ENCODE measurements at places on chromosomes 2 and 18.

GRCh38 chr2:187390891-187391290 lies 57.2 kb downstream of the CALCRL start:
- peak; percentile 86 for DNase-seq

GRCh38 chr18:79452190-79452990 lies 56.7 kb downstream of the NFATC1 start:
- DNase-seq: no peak

DNA sequence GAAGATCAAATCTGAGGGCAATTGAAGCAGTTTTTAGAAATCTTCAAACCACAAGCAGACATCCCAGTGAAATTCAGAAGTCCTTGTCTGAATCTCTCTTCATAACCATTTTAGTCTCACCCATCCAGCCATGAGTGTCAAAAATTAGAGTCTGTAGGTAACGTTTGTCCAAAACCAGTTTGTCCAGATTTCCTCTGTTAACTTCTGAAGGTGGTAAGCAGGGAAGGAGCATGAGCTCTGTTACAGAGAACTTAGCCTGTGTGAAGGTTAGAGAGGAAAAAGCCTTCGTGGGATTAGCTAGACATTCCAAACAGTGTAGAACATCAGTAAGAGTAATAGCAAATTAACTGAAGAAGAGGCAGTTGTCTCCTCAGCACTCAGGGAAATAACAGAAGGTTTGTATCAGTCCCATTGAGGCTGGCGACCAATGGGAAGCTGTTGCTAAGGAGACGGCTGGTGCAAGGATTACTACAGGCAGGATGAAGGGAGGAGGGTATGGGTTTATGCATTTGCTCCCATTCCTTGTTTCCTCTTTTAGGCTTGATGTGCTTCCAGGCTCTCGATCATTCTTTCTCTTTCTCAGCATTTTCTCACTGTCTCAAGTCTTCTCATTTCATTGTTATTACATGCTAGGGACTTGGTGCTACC lies 8.7 kb upstream of the GPR155 start:
- no peak for DNase-seq

DNA sequence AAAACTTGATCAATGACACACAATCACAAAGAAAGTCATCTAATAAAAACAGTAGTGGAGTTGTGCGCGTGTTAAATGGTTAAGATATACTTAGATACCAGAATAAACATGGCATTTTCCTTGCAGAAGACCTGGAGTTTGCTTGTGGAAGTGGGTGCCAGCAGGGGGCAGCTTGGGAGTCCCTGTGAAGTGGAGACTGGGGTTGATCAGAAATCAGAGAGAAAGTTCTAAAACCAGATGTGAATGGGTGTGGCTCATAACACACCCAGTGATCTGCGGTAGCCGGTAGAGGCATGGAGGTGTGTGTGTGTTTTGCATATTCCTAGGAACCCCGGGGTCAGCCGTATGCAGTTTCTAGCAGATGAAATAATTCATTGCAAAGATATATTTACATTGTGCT lies 300.1 kb upstream of the TRIB2 start:
- DNase-seq: peak; percentile 52

- no peak for DNase-seq
Measured at GRCh38 chr2:38836791-38837190, 38.9 kb downstream of the DHX57 start.

DNA sequence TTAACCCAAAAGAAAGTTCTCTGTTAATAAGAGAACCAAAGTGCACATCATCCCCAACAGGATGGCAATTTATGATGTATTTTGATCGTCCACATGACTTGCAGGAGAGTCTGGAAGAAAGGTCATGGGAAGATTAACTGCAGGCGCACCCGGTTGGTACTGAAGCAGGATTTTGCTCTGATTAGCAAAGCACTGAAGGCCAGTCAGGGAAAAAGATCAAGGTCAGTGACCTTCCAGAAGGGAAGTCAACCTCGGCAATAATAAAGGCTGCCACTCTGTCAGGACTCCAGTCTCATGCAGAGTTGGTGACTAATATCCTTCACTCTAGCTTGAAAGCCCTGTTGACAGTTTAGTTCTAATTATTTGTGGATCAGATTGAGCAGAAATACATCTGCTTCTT lies 432.7 kb upstream of the RAB12 start:
- DNase-seq: peak; percentile 2

- no peak for DNase-seq
Measured at GRCh38 chr2:48541666-48542389, 11.9 kb downstream of the STON1 start.

DNA sequence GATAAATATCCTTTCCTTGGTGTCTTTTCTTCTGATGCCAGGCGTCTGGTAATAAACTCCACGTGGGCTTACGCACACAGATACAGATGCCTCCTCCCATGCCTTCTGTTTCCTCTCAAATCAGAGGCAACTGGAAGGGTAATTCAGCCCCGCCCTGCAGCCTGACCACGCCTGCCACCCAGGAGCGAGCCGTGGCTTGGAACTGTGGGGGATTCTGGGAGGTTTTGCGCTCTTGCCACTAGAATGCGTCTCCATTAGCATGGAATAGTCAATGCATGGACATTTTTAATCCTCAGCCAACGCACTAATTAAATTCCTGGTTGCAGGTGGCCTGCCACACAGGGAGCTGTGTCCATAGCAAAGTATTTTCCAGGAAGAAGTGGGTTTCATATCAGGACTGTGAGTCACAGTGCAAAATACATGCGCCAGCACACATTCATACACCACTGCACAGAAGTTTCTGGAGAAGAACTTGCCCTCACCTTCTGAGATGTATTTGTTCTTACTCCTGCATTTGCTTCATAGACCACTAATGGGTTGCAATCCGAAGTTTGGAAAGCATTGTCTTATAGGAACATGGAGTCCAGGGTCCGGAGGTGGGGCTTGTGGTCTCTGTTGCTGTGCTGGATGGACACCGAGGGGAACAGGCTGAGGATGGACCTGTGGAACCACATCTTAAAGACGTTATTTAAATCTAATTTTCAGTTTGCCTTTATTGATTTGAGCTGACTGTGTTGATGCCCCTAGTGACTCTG lies 151.4 kb downstream of the LDLRAD4 start:
- no peak for DNase-seq

GRCh38 chr18:59669872-59670657 lies 27.2 kb downstream of the CCBE1 start:
- DNase-seq: peak; percentile 49

- DNase-seq: peak; percentile 18
Measured at GRCh38 chr2:49241501-49241900, 87.2 kb upstream of the FSHR start.

GRCh38 chr18:11504962-11505361 lies 104.4 kb upstream of the SLC35G4 start:
- no peak for DNase-seq

DNA sequence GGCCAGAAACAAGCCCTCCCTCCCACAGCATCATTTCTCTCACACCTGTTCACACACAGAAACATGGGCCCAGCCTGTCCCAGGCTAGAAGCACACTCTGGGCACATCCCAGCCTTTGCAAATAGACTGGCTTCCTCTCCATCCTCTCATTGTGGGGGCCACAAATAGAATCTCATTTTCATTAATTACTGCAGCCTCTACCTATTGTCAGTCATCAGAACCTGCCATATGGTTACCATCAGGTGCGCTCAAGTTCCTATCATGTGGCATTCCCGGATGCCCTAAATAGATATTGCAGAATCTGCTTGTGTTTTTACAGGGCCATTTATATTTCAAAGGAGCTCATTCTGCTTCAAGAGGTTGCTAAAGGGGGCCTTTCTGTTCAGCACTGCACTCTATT lies 460.7 kb downstream of the BCL11A start:
- DNase-seq: no peak

- DNase-seq: no peak
Measured at GRCh38 chr2:130768191-130768855, 13.0 kb downstream of the AMER3 start.

GRCh38 chr18:21803495-21803894 lies 62.9 kb downstream of the MIB1 start:
- no peak for DNase-seq

- no peak for DNase-seq
Measured at GRCh38 chr2:227657199-227657845, 9.3 kb upstream of the SCYGR5 start.

DNA sequence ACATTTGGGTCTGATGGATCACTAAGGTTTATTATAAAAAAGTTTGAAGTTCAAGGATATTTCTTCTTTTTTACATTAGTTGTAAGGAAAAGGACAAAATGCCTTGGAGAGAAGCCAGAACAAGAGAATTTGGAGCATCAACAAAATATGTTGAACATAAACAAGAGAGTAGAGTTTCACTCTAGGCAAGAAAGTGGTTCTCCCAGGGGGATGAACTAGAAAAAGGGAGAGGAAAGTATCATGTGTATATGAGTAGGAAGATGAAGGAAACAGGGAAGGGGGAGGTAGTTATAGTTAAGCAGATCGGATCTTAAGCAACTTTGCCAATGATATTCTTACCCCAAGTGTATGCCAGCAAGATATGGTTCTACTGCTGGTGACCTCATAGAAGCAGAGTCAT lies 63.8 kb upstream of the GALNT3 start:
- peak; percentile 53 for DNase-seq

DNA sequence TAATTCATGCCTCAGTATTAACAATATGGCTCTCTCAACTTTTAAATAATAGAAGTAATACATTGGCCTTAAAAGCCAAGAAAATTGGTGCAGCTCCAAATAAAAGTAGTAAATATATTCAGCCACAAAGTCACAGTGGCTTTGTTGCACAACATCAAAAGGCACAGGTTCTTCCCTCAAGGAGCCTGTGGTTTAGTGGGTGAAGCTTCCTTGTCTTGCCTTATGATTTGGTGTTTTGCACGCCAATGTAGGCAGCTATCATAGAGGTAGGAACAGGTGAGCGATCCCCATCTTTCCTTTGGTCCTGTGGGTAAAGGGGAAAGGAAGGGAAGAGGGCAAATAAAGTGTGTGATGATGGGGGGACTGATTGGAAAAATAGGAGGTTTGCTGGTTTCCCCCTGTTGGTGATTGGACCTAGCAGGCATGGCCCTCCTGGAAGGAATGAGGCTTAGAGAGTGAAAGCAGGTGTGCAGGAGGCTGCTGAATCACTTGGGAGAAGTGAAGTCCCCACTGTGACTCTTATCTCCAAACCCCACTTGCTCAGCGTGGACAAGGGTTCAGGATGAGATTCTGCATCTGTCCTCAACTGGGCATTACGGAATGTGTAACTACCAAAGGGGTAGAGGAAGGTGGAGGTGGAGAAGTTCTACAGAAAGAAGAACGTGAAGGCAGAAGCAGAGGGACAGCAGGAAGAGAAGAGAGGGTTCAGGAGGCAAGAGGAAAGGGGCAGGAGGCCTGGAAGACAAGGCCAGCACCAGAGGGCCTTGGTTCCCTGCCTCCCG lies 20.1 kb upstream of the TNP1 start:
- DNase-seq: no peak

GRCh38 chr18:7856116-7856515 lies 289.0 kb downstream of the PTPRM start:
- peak; percentile 27 for DNase-seq

GRCh38 chr2:121591199-121591598 lies 58.1 kb downstream of the CLASP1 start:
- DNase-seq: no peak

- DNase-seq: no peak
Measured at GRCh38 chr2:239710953-239711861, 310.4 kb upstream of the HDAC4 start.

DNA sequence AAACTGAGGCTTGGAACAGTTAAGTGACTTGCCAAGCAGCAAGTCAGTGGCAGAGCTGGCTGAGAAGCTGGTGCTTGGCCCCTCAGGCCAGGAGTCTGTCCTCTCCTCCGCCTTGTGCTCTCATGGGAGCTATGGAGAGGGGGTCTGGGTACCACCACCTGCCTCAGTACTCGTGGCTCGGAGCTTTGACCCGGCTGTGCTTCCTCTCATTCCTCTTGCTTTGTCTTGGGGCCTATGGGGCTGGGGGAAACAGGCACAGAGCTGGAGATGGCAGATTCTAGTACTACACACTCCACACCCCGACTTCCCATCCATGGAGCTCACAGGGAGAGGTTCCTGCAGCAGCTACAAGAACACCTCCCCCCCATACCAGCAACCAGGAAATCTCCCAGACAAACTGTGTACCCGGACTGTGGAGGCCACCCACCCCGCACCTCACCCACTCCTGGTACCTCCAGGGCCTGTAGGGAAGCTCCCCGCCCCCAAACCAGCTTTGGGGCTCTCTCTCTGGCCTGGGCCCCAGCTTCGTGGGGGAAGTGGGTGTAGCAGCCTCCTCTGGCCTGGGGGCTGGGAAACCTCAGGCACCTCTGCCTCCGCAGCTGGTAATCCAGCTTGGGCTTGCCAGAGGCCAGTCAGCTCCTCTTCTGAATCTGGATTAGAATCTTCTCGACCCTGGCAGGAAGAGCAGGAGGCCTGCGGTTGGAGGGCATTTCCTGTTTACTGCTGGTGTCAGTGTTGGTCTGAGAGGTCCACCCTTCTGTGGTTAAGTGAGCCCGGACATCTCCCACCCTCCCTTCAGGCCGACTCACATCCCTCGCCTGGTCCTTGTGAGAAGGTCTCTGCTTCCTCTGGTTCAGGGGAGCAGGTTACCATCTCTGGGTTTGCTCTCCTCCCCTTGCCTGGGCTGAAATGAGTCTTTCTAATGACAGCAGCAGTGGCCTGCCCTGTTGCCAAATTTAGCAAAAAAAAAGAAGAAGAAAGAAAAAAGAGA lies 22.3 kb upstream of the RHOB start:
- peak; percentile 99 for DNase-seq

DNA sequence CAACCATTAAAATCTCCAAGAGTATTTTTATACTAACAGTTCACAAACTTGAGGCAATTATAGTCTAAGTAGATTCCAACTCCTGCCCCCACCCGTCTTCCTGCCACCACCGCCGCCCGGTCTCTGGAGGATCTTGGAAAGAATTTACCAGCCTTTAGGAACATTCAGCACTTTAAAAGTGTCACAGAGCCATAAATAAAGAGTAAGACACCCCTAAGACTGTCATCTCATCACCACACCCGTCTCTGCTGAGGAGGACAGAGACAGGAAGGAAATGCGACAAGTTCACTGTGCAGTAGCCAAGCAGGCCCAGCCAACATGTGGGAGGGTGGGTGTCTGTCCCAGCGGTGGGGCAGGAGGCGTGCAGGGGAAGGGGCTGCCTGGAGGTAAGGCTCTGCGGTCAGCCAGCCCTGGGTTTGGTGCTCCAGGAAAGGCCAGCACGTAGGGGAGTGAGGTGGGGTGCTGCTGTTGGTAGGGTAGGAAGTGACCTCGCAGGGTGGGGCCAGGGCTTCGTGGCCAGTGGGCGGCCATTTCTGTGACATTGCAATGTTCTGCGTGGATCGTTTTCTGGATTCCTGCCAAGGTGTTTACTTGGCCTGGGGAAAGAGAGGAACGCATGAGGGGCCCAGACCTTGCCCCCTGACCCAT lies 111.6 kb downstream of the FAM210A start:
- no peak for DNase-seq

DNA sequence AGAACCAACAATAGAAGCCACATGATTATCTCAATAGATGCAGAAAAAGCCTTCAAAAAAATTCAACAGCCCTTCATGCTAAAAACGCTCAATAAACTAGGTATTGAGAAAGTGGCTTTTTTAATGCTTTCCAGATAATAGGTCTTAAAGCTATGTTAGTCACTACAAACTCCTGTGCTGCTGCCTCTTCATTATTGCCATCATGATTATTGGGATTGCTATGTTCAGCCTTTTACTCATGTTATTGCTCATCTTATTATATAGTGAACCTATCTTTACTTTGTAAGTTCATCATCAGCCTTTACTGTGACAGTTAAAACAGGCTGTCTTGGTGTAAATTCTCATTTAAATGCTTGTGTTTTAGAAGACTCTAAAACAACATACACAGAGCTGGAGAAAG lies 1557.2 kb upstream of the ZEB2 start:
- DNase-seq: no peak
